ENCODE measurements at places on chromosomes 12 and 14. TPM values are rescaled to one million over a fixed set of nuclear protein-coding genes. Genes with fewer than 3 reads are reported as not detected.

Gene DTX1
- not detected for total RNA-seq

Gene FAM186B
- 0.18 TPM for total RNA-seq

Gene PIWIL1
- not detected for total RNA-seq

Gene MED13L
- total RNA-seq: 90.3 TPM

Gene GCH1
- total RNA-seq: 7.6 TPM

Gene ZFHX2
- 0.22 TPM for total RNA-seq

Gene TAS2R43
- total RNA-seq: not detected

Gene ZNF891
- 1.2 TPM for total RNA-seq

Gene KCNC2
- not detected for total RNA-seq

GRCh38 chr12:124747426-124748161, 116.1 kb downstream of the SCARB1 start:
- no peak for DNase-seq

DNA sequence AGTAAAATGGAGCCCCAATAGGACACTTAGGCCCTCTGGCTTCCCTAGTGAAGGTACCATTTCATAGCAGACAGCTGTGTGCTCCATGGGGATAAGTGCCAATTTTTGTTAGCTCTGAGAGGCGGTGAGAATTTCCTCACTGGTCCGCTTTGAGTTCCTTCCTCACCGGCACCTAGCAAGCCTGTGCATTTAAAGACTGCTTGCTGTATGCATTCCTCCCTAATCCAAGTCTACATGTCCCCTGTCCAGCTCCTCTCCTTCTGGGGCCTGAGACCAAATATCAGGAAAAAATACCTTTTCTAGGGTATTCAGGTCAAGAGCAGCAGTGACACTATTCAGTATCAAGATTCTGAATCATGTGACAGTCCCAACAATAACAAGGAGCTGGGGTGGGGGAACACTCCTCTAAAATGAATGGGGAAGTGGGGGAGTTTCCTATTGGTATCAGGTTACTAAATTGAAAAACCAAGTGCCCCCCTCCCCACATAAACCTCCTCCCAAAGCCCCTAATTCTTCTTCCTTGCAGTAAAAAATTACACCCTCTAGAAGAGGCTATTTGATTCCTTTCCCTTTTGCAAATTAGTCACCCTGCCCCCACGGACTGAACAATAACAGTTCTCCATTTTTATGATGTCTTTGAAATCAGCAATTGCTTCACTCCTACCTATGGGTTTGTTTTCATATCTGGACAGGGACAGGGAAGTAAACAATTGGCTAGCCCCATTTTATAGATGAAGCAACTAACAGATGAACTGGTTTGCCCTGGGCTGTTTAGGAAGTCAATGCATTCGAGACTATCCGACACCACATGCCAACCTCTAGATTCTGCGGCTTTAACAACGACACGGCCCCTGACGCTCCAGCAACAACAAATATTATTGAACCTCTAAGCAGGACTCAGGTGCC, 28.9 kb downstream of the BCL11B start:
- DNase-seq: no peak

DNA sequence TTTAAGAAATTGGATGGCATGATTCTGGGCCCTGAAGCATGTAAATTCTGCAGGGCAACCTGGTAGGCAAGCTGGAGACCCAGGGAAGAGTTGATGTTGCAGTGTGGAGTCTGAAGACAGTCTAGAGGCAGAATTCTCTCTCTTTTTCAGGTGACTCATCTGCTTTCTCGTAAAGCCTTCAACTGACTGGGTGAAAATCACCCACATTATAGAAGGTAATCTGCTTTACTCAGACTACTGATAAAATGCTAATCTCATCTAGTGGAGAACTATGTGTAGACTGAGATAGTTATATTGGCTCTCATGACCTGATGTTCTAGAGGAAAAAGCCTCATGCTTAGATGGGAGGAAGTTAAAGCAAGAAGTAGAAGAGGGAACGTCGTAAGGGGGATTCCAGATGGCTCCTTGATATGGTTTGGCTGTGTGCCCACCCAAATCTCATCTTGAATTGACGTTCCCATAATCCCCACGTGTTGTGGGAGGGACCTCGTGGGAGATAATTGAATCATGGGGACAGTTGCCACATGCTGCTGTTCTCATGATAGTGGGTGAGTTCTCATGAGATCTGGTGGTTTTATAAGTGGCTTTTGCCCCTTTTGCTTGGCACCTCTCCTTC, 723.8 kb downstream of the BCL11B start:
- no peak for DNase-seq

Measured in K562 (cell line).